ENCODE measurements at places on chromosomes 5 and 9.

GRCh38 chr5:124655921-124656511, 90.4 kb downstream of the ZNF608 start:
- no peak for DNase-seq

GRCh38 chr9:130078547-130078946, 24.8 kb downstream of the GPR107 start:
- DNase-seq = no peak

GRCh38 chr9:90107726-90108655, 503.2 kb downstream of the GADD45G start:
- DNase-seq = no peak

GRCh38 chr5:33305572-33305971, 135.2 kb upstream of the TARS1 start:
- DNase-seq = no peak

- DNase-seq = no peak
Measured at GRCh38 chr5:44183312-44183711, 205.9 kb downstream of the FGF10 start.

DNA sequence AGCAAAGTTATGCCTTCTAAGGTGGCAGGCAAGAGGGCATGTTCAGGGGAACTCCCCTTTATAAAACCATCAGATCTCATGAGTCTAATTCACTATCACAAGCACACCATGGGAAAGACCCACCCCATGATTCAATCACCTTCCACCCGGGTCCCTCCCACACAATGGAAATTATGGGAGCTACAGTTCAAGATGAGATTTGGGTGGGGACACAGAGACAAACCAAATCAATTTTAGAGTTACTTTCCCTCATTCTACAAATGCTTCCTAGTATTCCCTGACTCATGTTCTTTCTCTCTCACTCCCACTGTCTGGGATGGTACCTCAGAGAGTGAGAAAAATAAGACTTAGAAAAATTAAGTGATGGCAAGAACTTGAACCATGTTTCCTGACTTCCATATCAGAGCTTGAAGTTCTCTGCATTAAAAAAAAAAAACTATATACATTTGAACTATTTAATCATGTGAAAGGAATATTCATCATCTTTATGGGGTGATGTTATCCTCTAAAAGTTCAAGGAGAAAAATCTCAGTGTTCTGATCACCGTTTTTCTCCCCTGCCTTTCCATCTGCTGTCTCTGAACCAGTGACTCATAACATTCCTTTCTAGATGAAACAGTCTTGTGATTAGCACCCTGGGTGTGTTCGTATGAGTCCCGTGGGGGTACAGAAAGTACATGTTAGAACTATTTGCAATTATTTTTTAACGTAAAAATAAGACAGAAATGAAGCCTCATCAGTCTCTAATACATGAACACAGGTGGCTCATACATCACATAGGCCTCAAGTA, 282.9 kb downstream of the SLF1 start:
- DNase-seq = no peak

- no peak for DNase-seq
Measured at GRCh38 chr5:158414780-158415179, 555.8 kb upstream of the CLINT1 start.

- DNase-seq = peak; percentile 25
Measured at GRCh38 chr5:133321833-133322420, 270.1 kb downstream of the HSPA4 start.

DNA sequence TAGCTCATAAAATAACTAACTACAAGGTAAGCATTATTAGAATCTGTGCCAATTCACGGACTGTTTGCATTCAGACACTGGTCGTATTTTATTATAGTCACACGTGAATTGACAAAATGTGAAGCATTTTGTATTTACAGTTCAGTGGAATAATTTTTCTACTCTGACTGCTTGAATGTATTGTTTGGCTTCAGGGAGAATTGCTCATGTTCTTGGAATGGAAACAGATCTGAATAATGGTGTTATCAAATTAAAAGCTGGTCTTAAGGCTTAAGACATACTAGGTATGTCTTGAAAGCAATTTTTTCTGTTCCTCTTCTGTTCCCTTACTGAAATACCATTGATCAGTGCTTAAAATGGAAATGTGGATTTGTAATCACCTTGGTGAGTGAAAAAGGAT, 543.7 kb upstream of the TLE4 start:
- DNase-seq = no peak

- DNase-seq = no peak
Measured at GRCh38 chr9:16363073-16363781, 507.2 kb downstream of the BNC2 start.

DNA sequence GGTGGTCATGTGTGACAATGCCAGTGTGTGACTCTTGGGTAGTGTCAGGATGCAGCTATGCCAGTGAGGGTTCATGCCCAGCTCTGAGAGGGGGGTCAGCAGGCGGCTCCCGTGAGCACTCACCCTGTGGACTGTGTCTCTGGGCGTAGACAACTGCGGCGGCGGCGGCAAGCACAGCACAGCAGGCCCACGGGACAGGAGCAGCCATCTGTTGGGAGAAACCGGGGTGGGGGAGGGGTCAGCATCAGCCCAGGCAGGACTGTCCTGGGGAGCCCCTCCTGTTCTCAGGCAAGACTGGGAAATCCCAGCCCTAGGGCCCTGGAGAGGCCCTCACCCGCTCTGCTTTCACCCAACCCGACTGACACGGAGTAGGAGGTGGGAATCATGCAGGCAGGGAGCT, 20.8 kb downstream of the CNTFR start:
- DNase-seq = no peak

DNA sequence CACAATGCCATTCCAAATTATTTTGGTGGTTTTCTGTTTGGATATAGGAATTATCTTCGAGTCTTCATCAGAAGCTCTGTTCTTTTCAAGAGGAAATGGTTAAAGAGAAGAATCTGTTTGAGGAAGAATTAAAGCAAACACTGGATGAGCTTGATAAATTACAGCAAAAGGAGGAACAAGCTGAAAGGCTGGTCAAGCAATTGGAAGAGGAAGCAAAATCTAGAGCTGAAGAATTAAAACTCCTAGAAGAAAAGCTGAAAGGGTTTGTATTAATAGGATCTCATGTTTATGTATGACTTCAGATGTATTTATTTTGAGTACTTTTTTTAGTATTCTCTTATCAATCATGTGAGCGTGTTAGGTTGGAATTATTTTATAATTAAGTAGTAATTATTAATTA, 15.0 kb downstream of the HMMR start:
- no peak for DNase-seq

GRCh38 chr5:61307611-61308010, 24.4 kb upstream of the ZSWIM6 start:
- no peak for DNase-seq

GRCh38 chr9:128056887-128057723, 10.0 kb downstream of the NAIF1 start:
- DNase-seq = no peak

- DNase-seq = no peak
Measured at GRCh38 chr9:15744196-15744595, 191.4 kb downstream of the CCDC171 start.

DNA sequence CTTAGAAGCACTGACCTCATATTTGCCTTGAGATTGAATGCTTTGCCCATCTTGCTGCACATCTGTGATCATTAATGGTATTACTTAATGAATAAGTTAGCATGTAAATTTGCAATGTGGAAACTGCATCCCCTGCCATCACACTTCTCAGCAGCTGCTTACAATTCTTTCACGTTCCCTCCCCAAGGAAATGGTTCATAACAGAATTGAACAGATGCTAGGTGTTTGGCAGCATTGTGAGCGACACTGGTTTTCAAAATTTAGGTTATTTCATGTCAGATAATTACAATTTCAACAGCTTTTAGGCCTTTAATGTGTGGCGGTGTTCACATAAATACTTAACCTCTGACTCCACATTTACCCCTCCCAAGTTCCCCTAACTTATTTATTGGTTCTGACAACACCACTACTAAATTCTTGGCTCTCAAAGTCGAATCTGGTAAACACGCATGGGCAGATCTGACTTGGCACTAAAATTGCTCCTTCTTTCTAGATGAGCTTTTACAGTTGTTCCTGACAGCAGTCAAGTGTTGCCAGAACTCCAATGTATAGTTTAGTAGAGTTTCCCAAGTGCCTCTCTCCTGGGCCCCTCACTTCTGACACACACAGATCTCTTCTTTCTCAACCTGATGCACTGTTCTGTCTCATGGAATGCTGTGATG, 46.8 kb downstream of the SLC1A3 start:
- no peak for DNase-seq

- no peak for DNase-seq
Measured at GRCh38 chr9:93303806-93304573, 120.1 kb downstream of the WNK2 start.

DNA sequence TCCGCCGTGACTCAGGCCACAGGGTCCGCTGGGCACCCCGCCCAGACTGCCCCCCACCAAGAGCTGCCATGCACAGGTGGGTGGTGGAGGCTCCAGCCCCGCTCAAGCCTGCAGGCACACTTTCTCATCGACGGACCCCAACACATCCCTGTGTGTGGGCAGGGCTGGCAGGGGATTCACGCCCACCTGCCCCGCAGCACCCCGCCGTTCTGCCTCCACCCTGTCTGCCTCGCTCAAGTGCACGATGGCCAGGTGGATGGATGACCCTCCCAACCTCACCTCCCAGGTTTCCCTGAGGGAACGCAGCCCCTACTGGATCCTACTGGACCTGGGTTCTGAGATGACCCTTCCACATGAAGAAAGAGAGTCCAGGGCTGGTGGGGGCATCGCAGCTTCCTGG, 26.1 kb upstream of the FCN1 start:
- no peak for DNase-seq

- no peak for DNase-seq
Measured at GRCh38 chr9:18579536-18579935, 105.6 kb downstream of the ADAMTSL1 start.

- DNase-seq = no peak
Measured at GRCh38 chr5:160213537-160213936, 15.8 kb upstream of the FABP6 start.

DNA sequence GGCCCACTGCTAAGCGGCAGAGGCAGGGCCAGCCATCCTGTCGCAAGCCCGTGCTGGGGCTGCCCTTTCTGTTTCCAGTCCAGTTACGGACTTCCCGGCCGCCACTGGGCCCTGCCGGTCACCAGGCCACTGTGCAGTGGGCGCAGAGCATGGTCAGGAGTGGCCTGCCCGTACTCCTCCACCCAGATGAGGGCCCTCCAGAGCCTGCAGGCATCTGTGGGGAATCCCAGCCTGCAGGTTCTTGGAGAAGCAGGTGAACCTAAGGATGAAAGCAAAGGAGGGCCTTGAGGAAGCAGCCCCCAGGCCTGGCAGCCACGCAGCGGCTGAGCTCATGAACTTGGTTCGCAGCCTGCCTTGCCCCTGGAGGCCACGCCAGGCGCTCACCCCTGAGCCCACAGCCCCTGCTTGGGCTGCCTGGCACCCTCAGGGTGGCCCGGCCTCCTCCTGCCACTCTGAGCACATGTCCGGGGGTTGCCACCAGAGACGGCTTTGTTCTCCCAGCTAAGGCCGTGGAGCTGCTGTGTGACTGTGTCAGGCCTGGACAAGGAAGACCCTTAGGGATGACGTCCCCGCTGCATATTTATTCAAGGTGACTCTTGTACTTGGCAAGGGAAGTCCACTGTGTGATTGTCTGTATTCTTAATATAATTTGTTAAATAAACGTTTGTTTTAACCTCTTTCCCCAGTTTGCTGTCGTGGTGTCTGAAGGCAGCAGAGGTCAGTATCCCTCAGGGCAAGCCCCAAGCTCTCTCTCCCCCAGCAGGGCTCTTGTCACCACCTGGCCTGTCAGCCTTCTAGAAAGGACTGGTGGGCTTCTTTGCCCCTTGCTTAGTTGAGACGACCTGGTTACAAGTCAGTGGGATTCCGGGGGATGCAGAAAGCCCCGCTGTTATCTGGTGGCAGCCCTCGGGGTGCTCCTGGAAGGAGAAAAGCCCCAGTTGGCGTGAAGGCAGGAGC, 107.1 kb upstream of the LMX1B start:
- DNase-seq = no peak

GRCh38 chr9:15856591-15856990, 303.7 kb downstream of the CCDC171 start:
- no peak for DNase-seq

DNA sequence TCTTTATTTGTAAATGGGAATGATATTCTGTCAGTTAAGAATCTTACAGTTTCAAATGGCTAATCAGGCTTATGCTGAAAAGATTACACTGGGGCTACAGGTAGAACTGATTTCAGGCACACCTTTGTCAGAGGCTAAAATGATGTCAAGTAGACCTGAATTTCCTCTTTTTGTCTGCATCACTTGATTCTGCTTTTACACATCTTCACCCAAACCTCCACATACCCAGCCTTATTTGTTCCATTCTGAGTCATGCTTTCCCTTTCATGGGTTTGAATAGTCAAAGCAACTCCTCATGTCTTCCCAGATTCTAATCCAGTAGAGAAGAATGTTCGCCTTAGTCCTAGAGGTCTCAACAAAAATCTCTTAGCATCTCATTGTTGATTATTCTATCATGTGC, 156.4 kb downstream of the CWC27 start:
- DNase-seq = no peak

- no peak for DNase-seq
Measured at GRCh38 chr9:14770592-14770991, 48.1 kb upstream of the CER1 start.

GRCh38 chr9:91503673-91504081, 80.0 kb upstream of the NFIL3 start:
- no peak for DNase-seq

GRCh38 chr9:20382460-20383071, 239.7 kb downstream of the MLLT3 start:
- DNase-seq = no peak

DNA sequence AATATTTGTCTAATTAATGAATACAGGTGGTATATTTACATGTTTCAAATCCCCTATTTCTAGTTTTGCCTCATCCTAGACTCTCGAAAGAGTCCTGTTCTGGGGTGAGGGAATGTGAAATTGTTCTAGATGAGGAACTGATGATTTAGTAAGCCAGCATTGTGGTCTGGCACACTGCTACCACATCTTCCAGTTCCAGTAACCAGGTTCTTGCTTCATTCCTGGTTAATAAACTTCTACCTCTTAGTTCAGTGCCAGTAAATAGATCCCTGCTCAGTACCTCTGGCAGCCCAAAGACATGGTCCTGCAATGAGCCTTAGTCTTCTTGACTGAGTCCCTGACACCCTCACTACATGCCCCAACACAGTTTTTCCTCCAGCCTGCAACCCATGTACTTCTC, 207.7 kb downstream of the SREK1 start:
- no peak for DNase-seq

- no peak for DNase-seq
Measured at GRCh38 chr9:22208846-22209585, 199.9 kb upstream of the CDKN2B start.

GRCh38 chr5:95631991-95632675, 12.2 kb downstream of the GPR150 start:
- peak; percentile 62 for DNase-seq

GRCh38 chr5:33102551-33102950, 338.2 kb upstream of the TARS1 start:
- no peak for DNase-seq

DNA sequence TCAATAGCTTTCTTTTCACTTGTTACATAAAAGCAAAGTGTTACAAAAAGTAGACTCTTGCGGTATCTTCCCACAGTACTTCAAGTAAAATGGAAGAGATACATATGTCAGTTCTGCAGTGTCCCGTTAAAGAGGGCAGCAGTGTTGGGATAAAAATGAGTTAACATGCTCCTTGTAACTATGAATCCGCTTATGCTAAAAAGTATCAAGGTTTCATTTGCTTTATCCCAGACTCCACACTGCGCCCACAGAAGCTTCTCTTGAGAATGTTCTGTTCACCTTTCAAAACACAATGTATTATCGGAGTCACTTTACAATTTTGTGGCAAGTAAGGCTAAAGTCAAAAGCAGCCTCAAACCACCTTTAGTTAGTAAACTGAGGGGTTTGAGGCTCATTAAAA, 790 bp downstream of the PTAR1 start:
- DNase-seq = no peak

All from stimulated activated CD8-positive, alpha-beta memory T cell treated with anti-CD3 and anti-CD28 coated beads, Interleukin-15, amount 100 ng/mL, for 48 hours (primary cell).